Activated naive CD4-positive, alpha-beta T cell treated with anti-CD3 and anti-CD28 coated beads, Interleukin-2, amount 50 U/mL, for 72 hours (primary cell): ENCODE measurements at places on chromosomes 12 and 14. TPM values are rescaled to one million over a fixed set of nuclear protein-coding genes. Genes with fewer than 3 reads are reported as not detected.
A peak's percentile ranks its signal among the peaks of the same experiment; 100 is the strongest.

GRCh38 chr14:67389275-67389674, 22.7 kb downstream of the PLEK2 start:
- no peak for DNase-seq

GRCh38 chr14:99731547-99732435, 47.7 kb downstream of the CYP46A1 start:
- peak; percentile 51 for DNase-seq

Gene ANHX
- total RNA-seq: not detected

DNA sequence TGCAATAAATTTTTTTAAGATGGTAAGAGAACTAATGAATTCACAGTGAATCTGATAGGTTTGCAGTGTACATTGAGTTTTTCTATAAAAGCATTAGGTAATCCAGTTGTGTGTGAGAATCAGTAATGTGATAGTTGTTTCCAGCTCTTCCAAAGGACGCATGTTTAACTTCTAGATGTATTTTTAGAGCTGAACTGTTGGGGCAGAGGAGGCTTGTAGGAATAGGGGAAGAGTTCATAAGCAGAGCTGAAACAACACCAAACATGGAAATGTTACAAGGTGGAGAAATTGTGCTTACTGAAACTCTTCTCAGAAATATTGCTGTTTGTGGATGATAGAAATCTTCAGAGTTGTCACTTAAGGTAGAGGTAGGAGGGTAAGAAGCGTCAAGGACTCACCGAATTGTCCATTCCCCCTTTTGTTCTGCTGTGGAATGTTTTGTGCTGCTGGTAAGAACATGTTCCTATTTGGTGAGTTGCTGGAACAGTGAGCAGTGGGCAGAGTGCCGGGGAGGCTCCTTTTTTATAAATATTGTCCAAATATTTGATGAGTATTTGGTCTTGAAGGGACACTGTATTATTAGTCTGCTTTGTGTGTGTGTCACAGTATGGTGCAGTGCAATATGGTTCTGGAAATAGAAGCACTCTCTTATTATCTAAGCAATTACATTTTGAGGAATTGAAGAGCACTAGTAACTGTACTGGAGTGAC, 76.7 kb downstream of the ANO6 start:
- DNase-seq: no peak

DNA sequence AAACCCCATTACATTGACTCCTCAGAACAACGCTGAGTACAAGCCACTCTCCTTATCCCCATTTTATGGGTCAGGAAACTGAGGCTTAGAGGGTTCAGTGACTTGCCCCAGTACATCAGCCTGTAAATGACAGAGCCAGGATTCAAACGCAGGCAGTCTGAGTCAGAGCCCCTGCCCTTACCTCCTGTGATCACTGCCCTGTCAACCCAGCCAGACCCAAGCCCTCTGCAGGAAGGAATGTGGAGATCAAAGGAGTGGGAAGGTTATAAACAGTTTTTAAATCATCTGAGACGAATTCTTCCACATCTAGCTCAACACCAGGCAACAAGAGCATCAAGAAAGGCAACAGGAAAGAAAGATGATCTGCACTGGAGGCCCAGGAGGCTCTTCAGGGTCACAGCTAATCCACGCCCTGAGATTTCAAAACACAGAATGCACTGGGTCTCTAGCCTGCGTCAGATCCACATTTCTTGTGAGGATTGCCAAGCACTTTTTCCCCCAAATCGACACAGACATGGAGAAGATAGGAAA, 38.5 kb downstream of the SPTB start:
- DNase-seq: no peak

DNA sequence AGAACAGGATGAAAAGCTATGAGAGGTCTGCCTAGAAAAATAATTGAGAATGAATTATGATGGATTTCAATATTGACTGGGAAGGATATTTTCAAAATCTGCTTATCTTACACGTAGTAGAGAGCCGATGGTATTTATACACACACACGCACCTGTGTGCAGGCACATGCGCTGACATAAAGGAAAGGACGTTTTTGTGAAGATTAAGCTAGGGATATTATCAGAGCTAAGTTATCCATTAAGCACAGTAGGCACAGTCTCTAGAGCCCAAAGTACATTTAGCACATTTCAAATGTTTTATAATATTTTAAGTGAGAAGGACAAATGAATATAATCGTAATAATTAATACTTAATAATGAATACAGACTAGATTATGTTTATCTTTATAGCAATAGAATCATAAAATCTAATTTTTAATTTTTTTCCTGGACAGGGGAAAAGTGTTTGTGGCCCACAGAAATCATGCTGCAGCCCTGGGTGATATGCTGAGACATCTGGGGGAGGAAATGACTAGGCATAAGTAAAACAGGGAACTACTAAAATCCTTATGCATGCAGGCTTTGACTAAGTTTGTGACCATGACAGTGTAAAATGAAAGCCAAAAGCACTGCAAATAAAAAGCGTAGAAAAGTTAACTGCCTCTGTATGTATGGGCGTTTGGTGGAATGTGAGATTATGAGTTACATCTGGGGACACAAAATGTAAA, 146.1 kb downstream of the KITLG start:
- DNase-seq: no peak

- no peak for DNase-seq
Measured at GRCh38 chr12:109999983-110000505, 814 bp downstream of the ANKRD13A start.

DNA sequence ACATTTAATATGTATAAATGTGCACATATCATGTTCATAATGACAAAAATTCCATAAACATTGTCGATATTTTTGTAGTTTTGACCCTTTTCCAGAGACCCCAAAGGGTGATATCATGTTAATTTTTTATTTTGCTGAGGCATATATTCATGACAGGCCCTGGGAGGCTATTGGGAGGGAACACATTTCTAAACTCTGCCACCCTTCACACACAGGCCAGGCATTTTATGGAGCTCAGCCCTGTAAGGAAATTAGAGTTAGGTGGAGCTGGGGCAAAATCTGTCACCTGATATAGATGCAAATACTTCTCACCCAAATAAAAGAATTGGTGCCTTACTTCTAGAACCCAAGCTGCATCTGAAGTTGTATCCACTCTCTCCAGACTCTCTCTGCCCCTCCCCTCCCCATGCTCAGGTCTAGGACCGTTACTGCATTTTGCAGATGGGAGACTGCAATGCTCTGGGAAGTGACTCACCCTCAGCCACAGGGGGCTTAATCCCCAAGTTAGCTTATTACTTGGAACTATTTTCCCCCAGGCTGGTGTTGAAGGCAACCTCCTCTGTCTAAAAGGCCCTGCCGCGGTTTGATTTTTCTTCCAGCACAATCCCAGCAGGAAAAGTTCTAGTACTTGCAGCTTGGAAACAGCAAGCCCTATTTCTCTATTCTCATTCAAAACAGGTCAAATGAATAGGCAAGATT, 238.9 kb downstream of the EMP1 start:
- no peak for DNase-seq

GRCh38 chr14:25358330-25358729, 308.4 kb upstream of the STXBP6 start:
- no peak for DNase-seq

DNA sequence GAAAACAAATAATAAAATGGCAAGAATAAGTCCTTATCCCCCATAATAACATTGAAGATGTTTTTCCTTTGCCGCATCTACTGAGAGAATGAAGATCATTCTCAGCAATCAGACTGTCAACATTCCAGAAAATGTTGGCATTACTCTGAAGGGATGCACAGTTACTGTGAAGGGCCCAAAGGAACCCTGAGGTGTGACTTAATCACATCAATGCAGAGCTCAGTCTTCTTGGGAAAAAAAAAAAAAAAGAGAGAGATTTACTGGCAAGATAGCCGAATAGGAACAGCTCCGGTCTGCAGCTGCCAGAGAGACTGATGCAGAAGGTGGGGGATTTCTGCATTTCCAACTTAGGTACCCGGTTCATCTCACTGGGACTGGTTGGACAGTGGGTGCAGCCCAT, 41.3 kb upstream of the OR6J1 start:
- no peak for DNase-seq

Gene RASSF8
- total RNA-seq: 0.46 TPM

- DNase-seq: no peak
Measured at GRCh38 chr14:89425931-89426330, 8.9 kb upstream of the FOXN3 start.

DNA sequence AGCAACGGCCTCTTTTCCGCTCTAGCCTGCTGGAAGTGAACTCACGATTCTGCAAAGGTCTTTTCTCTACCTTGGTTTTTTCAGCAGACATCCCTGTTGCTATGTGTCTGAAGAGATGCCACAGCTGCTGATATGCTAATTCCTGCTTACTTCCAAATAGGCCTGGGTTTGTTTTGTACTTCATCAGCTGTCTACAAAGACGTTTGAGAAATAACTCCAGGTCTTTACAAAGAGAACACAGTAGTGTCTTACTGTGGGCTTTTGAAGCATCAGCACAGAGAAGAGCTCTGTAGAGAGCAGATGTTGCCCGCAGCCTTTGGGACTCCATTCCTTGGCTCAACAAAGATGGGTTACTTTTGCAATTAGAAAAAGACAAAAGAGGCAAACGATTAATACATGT, 1366.5 kb downstream of the AACS start:
- no peak for DNase-seq

DNA sequence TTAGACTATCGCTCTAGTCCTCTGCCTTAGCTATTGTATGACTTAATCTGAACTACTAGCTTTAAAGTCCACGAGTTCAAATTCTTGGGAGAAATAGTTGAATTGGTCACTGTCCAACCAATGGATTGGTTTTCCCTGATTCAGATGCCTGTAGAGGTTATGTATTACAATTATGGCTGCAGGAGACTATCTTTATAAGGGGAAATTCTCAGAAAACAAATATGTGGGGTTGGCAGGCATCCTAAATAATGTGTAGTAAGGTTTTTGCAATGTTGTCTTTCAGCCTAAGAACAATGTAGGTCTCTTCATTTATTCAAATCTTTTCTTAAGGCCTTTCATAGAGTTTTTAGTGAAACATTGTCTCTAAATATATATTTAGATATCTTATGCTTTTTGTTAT, 26.9 kb downstream of the MYRFL start:
- no peak for DNase-seq

DNA sequence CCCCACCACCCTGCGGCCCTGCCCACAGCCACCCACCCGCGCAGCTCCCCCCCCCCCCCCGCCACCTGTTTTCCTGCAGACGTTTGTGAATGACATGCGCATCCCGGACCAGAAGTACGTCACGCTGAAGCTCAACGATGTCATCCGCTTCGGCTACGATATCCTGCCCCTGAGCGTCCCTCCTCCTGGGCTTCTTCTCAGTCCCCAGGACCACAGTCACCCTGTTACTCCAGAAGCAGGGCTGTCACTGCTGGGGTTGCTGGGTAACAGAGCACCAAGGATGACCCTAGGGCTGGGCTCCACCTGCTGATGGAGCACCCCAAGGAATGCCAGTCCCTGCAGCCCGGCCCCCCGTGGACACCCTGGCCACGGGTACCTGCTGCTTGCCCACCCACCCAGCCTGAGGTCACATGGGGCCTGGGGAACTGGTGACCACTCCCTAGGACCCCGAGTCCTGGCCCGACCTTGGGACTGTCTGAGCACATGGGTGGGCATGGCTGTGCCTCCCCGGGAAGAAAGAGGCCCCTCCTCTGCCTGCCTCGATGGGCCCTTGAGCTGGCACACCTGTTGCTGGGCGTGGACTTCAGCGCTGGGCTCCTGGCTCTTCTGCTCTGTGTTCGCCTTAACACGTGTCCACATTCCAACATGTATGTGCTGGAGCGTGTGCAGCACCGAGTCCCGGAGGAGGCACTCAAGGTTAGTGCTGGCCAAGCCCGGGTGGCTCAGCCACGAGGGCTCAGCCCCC, 12.9 kb downstream of the CEP170B start:
- no peak for DNase-seq

DNA sequence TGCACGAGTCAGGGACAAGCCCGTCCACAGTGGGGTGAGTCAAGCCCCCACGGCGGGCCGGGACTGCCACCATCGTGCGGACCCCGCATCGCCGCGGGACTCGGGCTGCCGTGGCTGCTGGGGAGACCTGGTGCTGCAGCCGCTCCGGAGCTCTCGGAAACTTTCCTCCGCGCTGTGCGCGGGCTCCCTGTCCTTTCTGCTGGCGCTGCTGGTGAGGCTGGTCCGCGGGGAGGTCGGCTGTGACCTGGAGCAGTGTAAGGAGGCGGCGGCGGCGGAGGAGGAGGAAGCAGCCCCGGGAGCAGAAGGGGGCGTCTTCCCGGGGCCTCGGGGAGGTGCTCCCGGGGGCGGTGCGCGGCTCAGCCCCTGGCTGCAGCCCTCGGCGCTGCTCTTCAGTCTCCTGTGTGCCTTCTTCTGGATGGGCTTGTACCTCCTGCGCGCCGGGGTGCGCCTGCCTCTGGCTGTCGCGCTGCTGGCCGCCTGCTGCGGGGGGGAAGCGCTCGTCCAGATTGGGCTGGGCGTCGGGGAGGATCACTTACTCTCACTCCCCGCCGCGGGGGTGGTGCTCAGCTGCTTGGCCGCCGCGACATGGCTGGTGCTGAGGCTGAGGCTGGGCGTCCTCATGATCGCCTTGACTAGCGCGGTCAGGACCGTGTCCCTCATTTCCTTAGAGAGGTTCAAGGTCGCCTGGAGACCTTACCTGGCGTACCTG, 1.1 kb downstream of the PDE3A start:
- peak; percentile 2 for DNase-seq

Gene SLC7A7
- total RNA-seq: 0.78 TPM

DNA sequence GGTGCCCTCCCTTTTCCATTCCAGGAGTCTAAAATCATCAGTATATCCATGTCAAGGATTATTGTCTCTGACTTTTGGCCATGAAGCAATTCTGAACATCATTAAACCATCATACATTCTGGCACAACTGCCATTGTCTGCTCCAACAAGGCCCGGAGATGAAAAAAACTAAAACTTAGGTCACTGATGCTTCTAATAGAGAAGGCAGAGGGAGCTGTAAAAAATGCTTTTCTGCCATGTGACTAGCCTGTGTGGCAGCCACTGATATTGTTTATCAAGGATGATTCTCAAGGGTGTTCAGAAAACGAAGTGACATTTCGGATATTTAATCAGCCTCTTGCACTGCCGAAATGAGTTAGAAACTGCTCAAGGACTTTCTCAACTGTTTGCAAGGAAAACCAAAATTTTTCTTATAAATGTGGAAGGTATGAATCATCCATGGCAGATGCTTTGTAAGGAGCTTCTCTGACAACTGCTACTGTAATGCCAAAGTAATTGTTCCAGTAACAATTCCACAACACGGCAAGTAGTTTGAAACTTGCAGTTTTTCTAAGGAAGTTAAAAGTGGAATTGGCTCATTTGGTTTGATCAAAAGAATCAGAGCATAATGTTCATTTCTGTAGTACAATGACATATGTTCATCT, 1076.5 kb upstream of the FLRT2 start:
- DNase-seq: no peak

Gene HECTD1
- 75.5 TPM for total RNA-seq

DNA sequence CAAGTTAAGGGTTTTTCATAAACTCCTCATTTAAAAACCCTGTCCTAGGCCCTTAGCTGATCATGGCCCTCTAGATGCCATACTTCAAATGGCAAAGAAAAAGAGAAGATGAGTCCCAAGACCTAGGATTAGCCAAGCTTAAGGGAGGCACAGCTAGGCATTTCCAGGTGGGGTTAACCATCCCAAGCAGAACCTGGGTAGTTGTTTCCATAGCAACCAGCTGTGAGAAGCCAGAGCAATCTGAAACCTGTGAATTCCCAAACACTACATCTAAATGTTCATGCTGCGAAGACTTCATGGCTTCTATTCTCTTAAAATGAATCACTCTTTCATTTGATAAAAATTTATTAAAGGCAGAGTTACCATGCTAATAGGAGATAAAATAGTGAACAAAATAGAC, 372.9 kb downstream of the C12orf50 start:
- no peak for DNase-seq
